ENCODE measurements at places on chromosomes 6 and 20. TPM values are rescaled to one million over a fixed set of nuclear protein-coding genes. Genes with fewer than 3 reads are reported as not detected.

The FAM120B gene
- 46.8 TPM for total RNA-seq

The BIRC7 gene
- not detected for total RNA-seq

DNA sequence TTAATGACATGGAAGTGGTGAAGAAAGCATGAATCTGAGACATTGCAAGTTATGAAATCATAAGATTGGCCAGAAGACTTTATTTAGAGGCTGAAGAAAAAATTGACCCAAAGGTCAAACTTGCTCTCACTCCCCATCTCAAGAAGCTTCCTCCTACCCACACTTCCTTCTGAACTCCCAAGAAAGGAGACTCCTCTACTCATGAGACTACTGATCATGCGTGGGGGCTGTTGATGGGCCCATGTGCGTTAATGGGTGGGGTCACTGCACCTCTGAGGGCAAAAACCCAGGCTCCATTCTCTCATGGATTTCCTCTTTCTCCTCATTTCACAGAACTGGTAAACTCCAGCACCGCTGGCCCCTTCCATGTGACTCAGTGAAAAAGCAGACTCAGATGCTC, 470.6 kb upstream of the ARID1B start:
- H3K4me1 ChIP-seq, result no peaks in the 10 kb centered on the region
- H3K4me3 ChIP-seq, result no peak overlapping the region
- H3K27me3 ChIP-seq, result no peaks in the 10 kb centered on the region

- peak overlapping the region; percentile 70 for H3K4me3 ChIP-seq
- H3K4me1 ChIP-seq, result peaks cover 45% of the 10 kb centered on the region
- H3K27ac ChIP-seq, result peak overlapping the region; percentile 77
Observed at GRCh38 chr6:163416557-163417253, 2.2 kb downstream of the QKI start.

DNA sequence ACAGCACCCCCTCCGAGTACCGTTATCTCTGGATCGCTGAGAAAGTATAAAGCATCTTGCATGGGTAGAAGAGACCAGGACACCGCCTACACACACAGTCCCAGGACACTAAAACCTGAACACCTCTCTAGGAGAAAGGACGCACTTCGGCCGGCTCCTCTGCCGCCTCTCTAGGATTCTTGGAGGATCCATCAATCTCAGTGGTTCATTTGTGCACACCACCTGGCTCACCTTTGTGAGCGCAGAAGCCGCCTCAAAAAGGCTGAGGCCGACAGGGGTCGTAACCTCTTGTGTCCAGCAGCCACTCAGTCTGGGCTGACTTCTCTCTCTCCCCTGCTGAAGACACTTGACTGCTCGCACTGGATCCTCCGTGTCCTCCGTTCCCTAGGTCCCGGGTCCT, 13.5 kb downstream of the ZSCAN23 start:
- no peaks in the 10 kb centered on the region for H3K4me1 ChIP-seq
- no peaks in the 10 kb centered on the region for H3K27me3 ChIP-seq
- H3K4me3 ChIP-seq, result no peak overlapping the region
- no peaks in the 10 kb centered on the region for H3K36me3 ChIP-seq
- no peak overlapping the region for H3K27ac ChIP-seq
- DNase-seq, result no peak

- no peaks in the 10 kb centered on the region for H3K27me3 ChIP-seq
- H3K4me1 ChIP-seq, result peaks cover 9% of the 10 kb centered on the region
- no peak overlapping the region for H3K4me3 ChIP-seq
- no peaks in the 10 kb centered on the region for H3K36me3 ChIP-seq
- H3K27ac ChIP-seq, result no peak overlapping the region
Observed at GRCh38 chr20:50169329-50169823, 15.9 kb upstream of the PEDS1 start.

Data from CD4-positive, alpha-beta memory T cell (primary cell).